ENCODE measurements at places on chromosomes 11 and 22.

DNA sequence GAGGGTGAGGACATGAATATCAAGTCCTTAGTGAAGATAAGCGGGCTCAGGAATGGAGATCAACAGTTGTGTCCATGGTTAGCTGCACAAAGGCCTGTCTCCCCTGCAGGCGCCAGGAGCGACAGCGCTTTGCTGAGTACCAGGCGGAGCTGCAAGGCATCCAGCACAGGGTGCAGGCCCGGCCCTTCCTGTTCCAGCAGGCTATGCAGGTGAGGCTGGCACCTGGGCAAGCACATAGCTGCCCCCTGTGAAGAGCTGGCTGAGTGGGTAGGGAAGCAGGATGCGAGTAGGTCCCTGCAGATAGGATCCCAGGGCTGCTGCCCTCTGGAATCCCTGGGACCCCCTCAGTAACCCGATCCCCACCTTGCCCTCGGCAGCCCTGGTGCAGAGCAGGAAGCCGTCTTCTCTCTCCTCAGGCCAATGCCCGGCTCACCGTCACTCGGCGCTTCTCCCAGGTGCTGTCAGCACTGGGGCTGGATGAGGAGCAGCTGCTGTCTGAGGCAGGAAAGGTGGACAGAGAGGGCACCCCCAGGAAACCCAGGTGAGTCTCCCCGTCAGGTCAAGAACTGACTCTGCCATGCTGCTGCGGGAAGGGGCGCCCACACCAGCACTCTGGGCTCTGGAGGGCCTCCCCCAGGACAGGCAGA, 2.6 kb upstream of the SART1 start:
- DNase-seq: no peak

DNA sequence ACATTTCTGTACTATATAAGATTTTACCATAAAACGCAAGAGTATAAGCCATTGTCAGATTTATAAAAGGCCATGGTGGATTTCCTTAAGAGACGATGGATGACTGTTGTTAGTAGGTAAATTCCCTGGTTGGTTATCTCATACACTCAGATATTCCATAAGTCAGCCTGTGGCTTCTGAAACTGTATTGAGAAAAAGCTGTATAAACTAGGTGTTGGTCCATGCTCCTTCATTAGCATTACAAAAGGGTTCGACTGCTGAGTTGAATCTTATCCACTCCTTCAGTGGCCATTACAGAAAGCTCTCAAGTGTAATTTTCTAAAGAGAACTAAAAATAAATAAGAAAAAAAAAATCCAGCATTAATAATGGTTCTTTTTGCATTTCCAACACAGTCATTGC, 5.3 kb downstream of the GRAP2 start:
- no peak for DNase-seq

DNA sequence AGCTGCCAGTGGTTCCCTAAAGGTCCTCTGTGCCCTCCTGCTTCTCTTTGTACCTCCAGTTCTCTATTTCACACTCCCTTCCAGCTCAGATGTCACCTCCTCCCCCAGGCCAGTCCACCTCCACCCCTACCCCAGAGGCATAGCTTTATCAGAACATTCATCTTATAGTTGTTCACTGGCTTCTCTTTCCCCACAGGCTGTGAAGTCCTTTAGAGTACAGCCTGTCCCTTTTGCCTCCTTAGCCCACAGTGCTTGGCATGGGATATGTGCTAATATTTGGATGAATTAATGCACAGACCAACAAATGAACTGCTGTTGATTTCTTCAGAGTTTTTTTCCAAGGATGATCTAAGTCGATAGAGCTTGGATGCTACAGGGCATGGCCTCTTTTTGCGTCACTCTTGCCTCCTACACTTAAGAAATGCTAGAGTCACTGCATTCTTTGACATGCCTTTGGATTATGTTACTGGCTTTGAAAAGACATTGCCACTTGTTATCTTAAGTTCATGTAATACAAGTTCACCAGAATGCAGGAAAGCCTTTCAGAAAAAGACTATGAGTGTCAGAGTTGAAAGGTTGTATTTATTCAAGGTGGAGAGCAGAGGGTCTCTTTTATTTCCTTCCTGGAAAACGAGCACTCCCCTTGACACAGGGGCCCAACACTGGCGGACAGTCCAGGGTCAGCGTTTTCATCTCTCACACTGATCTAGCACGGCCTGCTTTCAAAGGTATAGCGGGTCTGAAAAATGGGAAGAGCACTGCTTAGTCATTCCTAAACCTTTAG, 75.7 kb downstream of the PISD start:
- no peak for DNase-seq

- no peak for DNase-seq
Measured at GRCh38 chr11:130854483-130854882, 61.8 kb downstream of the SNX19 start.

DNA sequence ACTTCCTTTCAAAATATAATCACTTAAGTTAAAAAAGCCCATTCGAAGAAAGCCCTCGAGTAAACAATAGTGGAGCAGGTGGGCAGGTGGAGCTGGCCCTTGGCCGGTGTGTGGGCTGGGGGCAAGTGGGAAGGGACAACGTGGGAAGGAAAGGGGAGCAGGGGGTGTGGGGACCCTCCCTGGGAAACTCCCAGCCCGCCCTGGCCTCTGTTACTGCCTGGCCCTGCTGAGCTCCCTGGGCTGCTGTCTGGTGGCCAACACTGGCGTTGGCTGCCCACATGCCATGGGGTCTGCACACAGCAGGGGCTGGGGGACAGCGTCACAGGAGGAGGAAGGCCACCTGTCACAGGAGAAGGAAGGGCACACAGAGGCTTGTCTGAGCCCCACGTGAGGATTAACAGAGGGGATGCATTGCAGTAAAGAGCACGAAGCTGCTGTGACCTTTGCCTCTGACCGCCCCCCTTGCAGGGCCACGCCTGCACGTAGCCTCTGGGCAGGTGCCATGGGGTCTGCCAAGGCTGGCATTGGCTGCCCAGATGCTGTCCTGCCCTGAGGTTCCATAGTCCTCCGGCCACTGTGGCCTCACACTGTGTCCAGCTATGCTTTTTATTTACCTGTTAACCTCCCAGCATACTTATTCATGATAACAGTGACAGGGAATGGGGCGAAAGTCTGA, 36.2 kb upstream of the CCDC188 start:
- no peak for DNase-seq

GRCh38 chr11:777288-778255, at the start of gene GATD1:
Gene GATD1 (minus strand): TSS chr11:777487. CDS start chr11:777462, 25 bp downstream.
- DNase-seq: peak; percentile 90

- DNase-seq: no peak
Measured at GRCh38 chr11:17328871-17329494, 22.6 kb upstream of the NCR3LG1 start.

- no peak for DNase-seq
Measured at GRCh38 chr11:128563942-128564641, 23.3 kb downstream of the ETS1 start.

GRCh38 chr11:8213376-8213775, 44.6 kb upstream of the RIC3 start:
- DNase-seq: no peak

DNA sequence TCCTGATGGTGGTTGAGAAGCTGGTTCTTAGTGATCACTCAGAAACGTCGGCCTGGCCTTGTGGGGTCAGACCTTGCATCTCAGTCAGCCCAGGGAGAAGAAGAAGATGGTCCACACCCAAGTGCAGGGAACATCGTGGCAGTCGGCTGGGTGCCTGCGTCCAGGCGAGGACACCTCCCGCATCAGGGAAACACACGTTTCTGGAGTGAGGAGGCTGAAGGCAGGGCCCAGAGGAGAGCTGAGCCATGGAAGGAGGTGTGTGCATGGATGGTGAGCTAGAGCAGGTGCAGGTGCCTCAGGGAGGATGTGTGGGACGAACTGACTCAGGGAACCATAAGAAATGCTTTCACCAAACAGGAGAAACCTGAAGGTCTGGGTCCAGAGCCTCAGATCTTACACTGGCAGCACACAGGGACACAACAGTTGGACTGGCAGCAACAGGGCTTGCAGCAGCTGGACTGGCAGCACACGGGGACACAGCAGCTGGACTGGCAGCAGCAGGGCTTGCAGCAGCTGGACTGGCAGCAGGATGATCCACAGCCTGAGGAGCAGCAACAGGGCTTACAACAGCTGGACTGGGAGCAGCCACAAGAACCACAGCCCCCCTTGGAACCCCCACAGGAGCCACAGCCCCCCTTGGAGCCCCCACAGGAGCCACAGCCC, 632 bp downstream of the KRTAP5-2 start:
- no peak for DNase-seq

- DNase-seq: no peak
Measured at GRCh38 chr11:97048481-97048880, 658.7 kb downstream of the JRKL start.

DNA sequence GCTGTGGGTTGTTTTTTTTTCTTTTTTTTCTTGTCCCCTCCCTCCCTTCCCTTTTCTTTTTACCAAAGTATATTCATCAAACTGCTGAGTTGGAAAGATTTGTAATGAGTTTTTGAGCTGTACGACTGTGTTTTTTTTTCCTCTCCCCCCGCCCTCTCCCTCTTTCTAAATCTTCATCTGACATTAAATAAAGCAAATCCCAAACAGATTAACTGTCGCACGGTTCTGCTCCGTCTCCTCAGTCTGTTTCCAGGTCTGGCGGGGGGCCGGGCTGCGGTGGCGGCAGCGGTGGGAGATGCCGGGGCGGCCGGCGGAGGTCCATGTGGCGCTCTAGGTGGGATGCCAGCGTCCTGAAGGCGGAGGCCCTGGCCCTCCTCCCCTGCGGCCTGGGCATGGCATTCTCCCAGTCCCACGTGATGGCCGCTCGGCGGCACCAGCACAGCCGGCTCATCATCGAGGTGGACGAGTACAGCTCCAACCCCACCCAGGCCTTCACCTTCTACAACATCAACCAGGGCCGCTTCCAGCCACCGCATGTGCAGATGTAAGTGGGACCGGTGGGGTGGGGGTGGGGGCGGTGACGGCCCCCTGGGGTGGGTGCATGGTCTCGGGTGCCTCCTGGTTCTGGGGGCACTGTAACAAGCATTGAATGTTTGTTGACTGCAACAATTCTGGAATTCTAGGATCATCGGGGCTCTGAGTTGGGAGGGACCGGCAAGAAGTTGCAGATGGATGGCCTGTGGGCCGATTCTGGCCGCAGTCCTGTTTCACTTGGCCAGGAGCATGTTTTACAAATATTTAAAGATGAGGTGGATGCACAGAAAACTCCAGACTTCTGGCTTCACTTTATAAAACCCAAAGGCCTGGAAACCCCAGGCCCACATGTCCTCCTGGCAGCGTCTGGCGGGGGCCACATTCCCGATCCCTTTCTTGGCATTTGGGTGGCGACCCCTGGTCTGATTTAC, 13.1 kb downstream of the MPPED1 start:
- no peak for DNase-seq

- DNase-seq: no peak
Measured at GRCh38 chr11:75341612-75342011, 9.8 kb downstream of the ARRB1 start.

- DNase-seq: no peak
Measured at GRCh38 chr22:49186762-49187161, 640.9 kb downstream of the BRD1 start.

GRCh38 chr11:63491240-63491587, 247 bp upstream of the PLAAT5 start:
- no peak for DNase-seq

DNA sequence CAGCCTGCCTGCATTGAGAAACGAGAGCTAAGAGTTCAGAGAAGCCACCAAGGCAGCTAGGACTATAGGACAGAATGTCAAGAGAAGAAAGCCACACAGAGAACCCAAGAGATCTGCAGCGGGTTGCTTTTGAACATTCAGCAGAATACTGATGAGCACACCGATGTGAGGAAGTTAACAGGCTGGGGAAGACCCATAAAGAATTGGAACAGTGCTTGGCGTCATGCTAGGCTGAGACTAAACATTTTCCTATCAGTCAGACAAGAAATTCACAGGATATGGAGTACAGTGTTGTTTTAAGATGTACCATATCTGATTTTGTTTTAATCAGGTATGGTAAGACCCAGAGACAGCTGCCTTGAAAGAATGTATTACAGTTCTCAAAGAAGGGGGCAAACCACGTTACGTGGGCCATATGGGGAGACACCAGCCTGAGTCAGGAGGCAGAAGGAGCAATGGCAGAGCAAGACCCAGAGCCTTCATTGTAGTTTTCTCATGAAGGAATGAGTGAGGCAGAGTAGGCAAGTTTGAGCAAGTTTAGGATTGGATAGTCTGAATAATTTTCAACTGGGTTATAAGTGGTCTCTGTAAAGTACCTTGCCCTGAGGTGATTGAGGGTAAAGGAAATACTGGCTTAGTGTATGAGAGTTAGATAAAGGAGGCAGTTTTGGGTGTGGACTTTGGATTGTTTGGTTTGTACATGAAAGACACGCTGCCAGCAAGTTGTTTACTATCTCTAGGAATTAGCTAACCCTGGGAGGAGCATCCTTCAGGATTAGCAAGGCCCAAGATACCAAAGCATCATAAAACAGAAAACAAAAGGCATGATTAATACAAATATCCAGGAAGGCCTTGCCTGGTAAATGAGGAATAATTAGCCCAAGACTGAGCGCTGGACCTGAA, 14.3 kb downstream of the LRRC75B start:
- no peak for DNase-seq

- no peak for DNase-seq
Measured at GRCh38 chr11:70667767-70668166, 269.4 kb downstream of the CTTN start.

GRCh38 chr11:63958008-63958407, 16.4 kb upstream of the COX8A start:
- DNase-seq: no peak

DNA sequence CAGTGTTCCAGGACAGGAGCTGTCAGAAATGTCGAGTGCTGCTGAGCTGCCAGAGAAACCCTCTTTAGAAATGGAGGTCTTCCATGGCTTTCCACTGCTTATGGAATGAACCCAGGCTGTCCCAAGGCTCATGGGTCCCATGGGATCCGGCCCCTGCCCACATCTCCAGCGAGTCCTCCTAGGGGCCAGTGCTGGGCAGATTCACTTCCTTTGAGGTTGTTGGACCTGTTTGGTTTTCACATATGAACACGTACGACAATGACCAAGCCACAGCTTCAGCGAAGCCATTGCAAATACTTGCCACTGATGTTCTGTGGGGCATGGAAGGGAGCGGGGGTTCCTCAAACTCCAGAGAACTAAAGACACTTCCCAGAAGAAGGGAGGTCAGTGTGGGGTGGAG, 483.3 kb downstream of the TBC1D22A start:
- no peak for DNase-seq

- DNase-seq: no peak
Measured at GRCh38 chr11:78499971-78500370, 74.7 kb downstream of the NARS2 start.

GRCh38 chr11:128716661-128717210, 22.9 kb downstream of the FLI1 start:
- DNase-seq: no peak

GRCh38 chr22:28582806-28583205, 96.8 kb downstream of the TTC28 start:
- DNase-seq: no peak

- DNase-seq: no peak
Measured at GRCh38 chr11:17750801-17751165, 16.2 kb downstream of the KCNC1 start.

- no peak for DNase-seq
Measured at GRCh38 chr11:93081694-93082093, 112.2 kb downstream of the MTNR1B start.

Data from hematopoietic multipotent progenitor cell (in vitro differentiated cells).